ENCODE measurements at places on chromosomes 5 and 9. TPM values are rescaled to one million over a fixed set of nuclear protein-coding genes. Genes with fewer than 3 reads are reported as not detected.

Gene GALNT12
- total RNA-seq = 10.1 TPM

GRCh38 chr5:100800562-100800961 is 102.5 kb downstream of the ST8SIA4 start:
- no peak for DNase-seq

Gene RNF20
- 49.4 TPM for total RNA-seq

DNA sequence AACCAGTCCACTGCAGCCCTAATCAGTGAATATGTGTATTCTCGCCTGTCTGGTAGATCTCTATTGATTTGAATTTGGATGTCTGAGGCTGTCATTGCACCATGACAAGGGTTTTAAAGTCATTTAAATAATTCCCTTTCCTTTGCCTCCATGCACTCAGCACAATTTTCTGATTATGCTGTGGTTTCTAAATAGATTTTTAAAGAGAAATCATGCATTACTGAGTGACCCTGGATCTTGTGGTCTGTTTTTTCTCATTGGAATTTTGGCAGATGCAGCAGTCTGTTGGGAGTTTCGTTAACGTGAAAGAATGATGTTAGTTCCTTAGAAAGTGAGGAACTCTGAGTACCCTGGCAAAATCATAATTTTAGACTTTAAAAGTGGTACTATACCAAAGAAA is 396.0 kb downstream of the LRRC70 start:
- DNase-seq = no peak

DNA sequence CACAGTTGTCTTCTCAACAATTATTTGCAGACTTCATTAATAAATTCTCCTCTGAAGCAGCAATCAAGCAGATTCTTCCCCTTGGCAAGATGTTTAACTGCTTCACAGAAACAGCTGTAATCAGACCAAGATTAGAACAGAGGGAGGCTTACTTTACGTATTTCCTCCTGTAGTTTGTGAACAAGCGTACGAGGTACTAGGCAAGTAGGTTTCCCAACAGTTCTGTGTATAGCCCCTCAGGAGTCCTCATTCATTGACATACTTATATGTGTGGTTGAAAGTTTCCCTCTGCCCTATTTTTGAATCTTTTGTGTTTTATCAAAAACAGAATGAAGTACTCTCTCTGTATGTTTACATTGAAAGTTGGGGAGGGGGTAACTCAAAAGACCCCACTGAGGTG is 128.0 kb downstream of the SPATA31D1 start:
- DNase-seq = no peak

GRCh38 chr5:72556351-72557166 is 49.3 kb upstream of the ZNF366 start:
- DNase-seq = peak; percentile 14

GRCh38 chr9:35599763-35600604 is 5.1 kb upstream of the TESK1 start:
- DNase-seq = no peak

GRCh38 chr5:33180900-33181299 is 259.9 kb upstream of the TARS1 start:
- DNase-seq = no peak

- no peak for DNase-seq
Observed at GRCh38 chr5:66987126-66987525, 209.5 kb downstream of the CD180 start.

- no peak for DNase-seq
Observed at GRCh38 chr5:139064613-139065012, 133.6 kb downstream of the SIL1 start.

DNA sequence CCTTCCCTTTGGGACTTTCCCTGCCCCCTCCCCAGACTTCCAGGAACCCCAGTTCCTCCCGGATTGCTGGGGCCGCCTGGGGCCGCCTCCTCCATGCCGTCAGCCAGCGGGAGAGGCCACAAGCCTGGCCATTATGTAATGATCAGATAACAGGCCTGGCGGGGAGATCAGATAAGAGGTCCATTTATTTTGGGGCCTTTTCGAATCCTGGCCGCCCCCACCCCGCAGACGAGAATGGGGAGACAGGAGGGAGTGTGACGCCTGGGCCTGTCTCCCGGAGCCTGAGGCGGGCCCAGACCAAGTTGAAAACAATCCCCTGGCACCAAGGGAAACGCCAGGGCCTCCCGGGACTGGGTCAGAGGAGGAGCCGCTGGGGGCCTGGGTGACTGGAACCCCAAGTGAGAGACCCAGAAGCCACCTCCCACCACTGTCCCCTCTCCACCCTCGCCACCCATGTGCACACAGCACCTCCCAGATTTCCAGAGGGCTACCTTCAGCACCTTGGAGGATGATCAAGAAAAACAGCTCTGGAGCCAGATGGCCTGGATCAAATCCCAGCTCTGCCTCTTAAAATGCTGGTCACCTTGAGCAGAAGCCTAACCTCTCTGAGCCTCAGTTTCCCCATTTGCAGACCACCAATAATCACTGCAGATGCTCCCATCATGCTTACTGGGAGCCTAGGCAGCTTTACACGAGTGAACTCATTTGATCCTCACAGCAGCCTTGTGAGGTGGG is 7.8 kb downstream of the ENG start:
- no peak for DNase-seq

DNA sequence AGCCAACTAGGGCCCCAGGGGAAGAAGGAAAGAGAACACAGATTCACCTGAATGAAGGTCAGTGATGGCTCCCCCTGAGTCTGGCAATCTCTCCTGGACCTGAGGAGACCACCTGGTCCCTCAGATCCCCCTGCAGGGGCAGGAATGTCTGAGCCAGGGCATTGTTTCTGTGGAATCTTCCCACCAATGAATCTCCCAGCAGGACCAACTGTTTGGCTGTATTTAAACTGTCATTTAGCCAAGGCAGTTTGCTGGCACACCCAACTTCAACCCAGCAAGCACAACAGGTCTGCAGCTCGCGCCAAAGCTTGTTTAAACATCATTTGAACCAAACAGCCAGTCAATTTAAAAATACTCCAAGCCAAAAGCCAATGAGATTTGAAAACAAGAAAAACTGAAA is 92.6 kb downstream of the SH3TC2 start:
- no peak for DNase-seq

- no peak for DNase-seq
Observed at GRCh38 chr5:172325452-172325851, 41.9 kb upstream of the UBTD2 start.

Gene F2R
- total RNA-seq = 7.3 TPM
